Thoracic aorta (tissue), 2 donors: ENCODE measurements at places on chromosomes 12 and 14. TPM values are rescaled to one million over a fixed set of nuclear protein-coding genes. Genes with fewer than 3 reads are reported as not detected.

DNA sequence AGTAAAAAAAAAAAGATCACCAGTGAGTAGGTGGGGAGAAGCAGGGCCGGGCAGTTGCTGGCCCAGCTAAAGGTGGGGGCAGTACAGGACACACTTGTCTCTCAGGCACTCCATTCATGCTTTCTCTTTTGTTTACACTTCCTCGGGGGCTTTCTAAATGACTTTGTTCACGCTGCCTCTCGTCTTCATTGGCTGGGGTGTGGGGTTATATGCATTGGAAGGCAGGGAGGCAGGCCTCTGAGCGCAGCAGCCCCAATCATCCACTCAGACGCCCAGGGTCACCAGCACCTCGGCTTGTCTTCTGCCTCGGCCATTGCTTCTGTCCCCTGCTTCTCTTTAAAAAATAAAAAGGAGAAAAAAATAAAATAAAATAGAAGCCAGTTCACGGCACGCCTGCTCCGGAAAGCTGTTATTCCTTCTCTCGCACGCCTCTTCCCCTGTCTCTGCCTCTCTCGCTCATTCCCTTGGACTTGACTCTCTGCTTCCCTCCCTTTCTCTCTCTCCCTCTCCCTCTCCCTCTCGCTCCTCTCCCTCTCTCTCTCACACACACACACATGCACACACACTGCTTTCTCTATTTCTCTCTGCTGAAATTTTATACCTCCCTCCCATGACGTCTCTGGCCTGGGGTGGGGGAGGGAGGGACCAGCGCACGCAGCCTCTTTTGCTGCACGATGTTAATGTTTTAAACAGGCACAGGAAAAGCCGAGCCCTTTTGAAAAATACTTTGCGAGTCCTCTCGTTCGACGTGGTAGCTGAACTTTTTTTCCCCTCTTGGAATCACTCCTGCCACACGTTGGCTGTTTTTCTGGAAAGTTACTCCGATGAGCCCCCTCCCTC lies at the start of gene TGFB3:
TSS of gene TGFB3 (minus strand) at position 570 of the 840 bp plus-strand sequence. CDS start 1,102 bp downstream, outside the sequence.
- H3K4me3 ChIP-seq, result peak within 1 kb of the TSS; percentile 93
- peak within 1 kb of the TSS; percentile 99 for H3K27ac ChIP-seq
- no peak for DNase-seq
- no peaks in the 10 kb centered on the region for H3K27me3 ChIP-seq
- no peaks in the 10 kb centered on the region for H3K36me3 ChIP-seq
- H3K4me1 ChIP-seq, result peaks cover 61% of the 10 kb centered on the region

DNA sequence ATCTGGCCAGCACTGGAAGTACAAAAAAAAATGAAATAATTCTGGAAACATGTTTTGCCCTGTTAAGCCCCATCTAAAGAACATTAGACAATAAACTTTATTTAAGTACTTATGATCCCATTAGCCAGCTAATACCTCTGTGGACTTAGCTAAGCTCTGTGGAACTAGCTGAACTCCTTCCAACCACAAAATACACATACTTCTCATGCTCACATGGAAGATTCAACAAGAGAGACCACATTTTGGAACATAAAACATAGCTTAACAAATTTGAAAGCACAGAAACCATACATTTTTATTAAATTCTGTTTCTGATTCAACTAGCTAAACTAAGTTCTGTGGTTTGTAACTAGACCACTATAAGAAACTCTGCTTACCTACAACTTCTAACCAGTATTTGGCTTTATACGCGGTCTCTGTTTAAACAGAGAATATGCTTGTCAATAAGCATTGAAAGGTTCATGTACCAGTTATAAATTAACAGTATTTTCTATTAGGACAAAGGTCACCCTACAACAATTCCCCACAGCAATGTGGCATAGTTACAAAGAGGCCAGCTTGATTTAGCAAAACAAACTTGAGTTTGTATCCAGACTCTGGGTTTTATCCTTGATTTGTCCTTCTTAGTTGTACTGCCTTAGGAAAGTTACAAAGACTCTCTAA lies 300.1 kb downstream of the C12orf50 start:
- no peak overlapping the region for H3K4me3 ChIP-seq
- H3K36me3 ChIP-seq, result no peaks in the 10 kb centered on the region
- H3K27ac ChIP-seq, result no peak overlapping the region
- no peak for DNase-seq

GRCh38 chr12:93234641-93235040 lies 143.1 kb upstream of the NUDT4 start:
- no peak overlapping the region for H3K4me3 ChIP-seq
- H3K27ac ChIP-seq, result peak overlapping the region; percentile 44
- H3K4me1 ChIP-seq, result peaks cover 2% of the 10 kb centered on the region
- H3K27me3 ChIP-seq, result no peaks in the 10 kb centered on the region
- DNase-seq, result no peak
- no peaks in the 10 kb centered on the region for H3K36me3 ChIP-seq

NAV3 gene
- 9.3 TPM for total RNA-seq

RNASE3 gene
- not detected for total RNA-seq

DNA sequence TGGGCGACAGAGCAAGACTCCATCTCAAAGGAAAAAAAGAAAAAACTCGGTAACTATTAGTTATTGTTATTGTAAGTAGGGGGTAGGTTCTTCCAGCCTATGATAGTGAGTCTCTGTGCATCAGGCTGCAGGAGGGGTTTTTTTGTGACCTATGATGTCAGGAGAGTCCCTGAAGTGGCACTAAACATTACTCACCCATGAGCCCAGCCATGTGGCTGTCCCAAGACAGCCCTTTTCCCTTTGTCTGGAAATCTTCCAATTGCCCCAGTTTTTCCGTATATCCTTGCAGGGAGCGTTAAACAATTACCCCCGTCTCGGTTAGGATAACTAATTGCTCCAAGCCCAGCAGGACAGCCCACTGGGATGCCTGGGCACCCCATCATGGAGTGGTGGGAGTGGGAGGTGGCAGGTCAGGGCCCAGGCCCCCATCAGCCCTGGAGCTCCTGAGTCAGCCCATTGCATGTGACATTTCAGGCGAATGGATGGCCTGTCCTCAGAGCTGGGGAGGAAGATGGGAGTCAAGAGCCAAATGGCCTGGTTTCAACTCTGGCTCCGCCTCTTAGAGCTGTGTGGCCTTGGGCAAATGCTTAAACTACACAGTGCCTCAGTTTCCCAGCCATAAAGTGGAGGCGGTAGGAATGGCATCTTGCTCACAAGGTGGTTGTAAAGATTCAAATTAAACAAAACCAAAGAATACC lies 16.4 kb downstream of the PHETA1 start:
- H3K27ac ChIP-seq, result no peak overlapping the region
- no peak overlapping the region for H3K4me3 ChIP-seq
- H3K4me1 ChIP-seq, result no peaks in the 10 kb centered on the region
- DNase-seq, result no peak
- no peaks in the 10 kb centered on the region for H3K36me3 ChIP-seq

GPRC5D gene
- not detected for total RNA-seq

- DNase-seq, result no peak
- H3K27me3 ChIP-seq, result no peaks in the 10 kb centered on the region
- H3K36me3 ChIP-seq, result no peaks in the 10 kb centered on the region
- no peak overlapping the region for H3K27ac ChIP-seq
- H3K4me3 ChIP-seq, result no peak overlapping the region
- H3K4me1 ChIP-seq, result no peaks in the 10 kb centered on the region
Measured at GRCh38 chr12:47616440-47616839, 89.4 kb downstream of the RPAP3 start.

DNA sequence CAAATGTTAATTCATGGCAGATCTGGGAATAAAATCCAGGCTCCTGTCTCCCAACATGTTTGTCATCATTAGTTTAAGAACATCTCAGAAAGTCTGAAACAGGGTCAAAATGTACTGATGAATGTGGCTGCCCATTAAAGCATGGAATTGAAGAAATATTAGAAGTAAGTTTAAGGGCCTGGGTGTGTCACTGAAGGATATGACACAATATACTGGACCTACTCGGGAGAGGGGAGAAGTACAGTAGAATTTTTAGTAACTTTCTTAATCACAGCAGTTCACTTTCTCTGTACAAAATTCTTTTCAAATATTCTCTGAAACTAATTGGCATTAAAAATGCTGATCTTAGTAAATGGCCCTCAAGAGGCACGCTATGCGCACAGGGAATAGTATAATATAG lies 185.5 kb downstream of the ETV6 start:
- peaks cover 76% of the 10 kb centered on the region for H3K4me1 ChIP-seq
- no peak overlapping the region for H3K4me3 ChIP-seq
- no peaks in the 10 kb centered on the region for H3K36me3 ChIP-seq
- H3K27me3 ChIP-seq, result no peaks in the 10 kb centered on the region

DNA sequence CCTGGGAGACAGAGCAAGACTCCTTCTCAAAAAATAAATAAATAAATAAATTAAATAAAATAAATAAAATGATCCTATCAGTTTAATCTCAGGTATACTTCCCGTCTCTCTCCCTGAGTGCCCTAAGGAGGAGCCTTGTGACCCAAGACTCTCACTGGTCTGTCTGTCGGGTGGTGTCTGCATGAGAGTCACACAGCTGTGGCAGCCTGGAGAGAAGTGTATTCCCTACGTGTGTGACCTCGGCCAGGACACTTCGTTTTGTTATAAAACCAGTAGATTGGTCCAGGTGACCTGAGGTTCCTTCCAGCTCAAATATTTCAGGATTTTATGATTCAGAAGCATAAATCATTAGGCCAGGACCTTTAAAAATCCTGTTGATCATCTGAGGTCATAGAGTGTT lies 4.8 kb downstream of the SYNE3 start:
- H3K27me3 ChIP-seq, result no peaks in the 10 kb centered on the region
- peaks cover 20% of the 10 kb centered on the region for H3K4me1 ChIP-seq
- H3K27ac ChIP-seq, result no peak overlapping the region
- DNase-seq, result no peak
- no peaks in the 10 kb centered on the region for H3K36me3 ChIP-seq

DNA sequence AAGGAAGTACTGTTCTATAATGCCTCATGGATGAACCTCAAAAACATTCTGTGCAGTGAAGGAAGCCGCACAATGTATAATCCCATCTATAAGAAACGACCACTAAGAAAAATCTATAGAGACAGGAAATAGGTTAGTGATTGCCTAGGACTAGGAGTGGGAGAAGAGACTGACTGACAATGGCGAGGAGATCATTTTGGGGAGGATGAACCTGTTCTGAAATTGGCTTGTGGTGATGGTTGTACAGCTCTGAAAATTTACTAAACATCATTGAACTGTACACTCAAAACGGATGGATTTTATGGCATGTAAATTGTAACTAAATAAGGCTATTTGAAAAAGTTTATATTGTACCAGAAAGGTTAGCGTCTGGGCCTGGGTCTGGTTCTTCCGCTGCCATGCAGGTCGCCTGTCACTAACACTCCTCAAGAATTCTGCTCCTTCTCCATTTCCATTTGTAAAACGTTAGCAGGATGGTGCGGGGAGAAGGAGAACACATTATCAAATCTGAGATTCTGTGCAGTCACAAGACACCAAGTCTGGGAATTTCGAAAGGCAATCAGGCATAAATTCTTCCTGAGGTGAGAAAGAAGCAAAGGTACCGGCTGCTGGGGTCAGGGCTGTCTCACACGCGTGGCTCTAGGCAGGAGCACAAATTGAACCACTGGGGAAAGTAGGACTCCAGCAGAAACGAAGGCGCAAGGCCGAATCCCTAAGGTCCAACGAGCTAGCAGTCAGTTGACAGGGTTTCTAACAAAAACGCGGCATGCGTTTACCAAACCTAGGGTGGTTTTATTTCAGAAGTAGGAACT lies 845 bp upstream of the COCH start:
- H3K4me1 ChIP-seq, result peaks cover 19% of the 10 kb centered on the region
- H3K4me3 ChIP-seq, result peak overlapping the region; percentile 78
- no peaks in the 10 kb centered on the region for H3K36me3 ChIP-seq
- peaks cover 10% of the 10 kb centered on the region for H3K27me3 ChIP-seq
- H3K27ac ChIP-seq, result no peak overlapping the region

- H3K4me3 ChIP-seq, result no peak overlapping the region
- H3K27me3 ChIP-seq, result no peaks in the 10 kb centered on the region
- no peak for DNase-seq
- peaks cover 3% of the 10 kb centered on the region for H3K4me1 ChIP-seq
- H3K36me3 ChIP-seq, result no peaks in the 10 kb centered on the region
- H3K27ac ChIP-seq, result no peak overlapping the region
Measured at GRCh38 chr12:89206390-89206789, 145.9 kb downstream of the DUSP6 start.

WNT5B gene
- 2.3 TPM for total RNA-seq

GRCh38 chr14:73785834-73786635 lies 65.6 kb upstream of the PTGR2 start:
- peaks cover 80% of the 10 kb centered on the region for H3K4me1 ChIP-seq
- H3K27ac ChIP-seq, result peak overlapping the region; percentile 95
- no peaks in the 10 kb centered on the region for H3K27me3 ChIP-seq
- peak; percentile 66 for DNase-seq
- peak overlapping the region; percentile 89 for H3K4me3 ChIP-seq

- no peak overlapping the region for H3K27ac ChIP-seq
- H3K4me1 ChIP-seq, result no peaks in the 10 kb centered on the region
- no peak overlapping the region for H3K4me3 ChIP-seq
- no peak for DNase-seq
- H3K27me3 ChIP-seq, result no peaks in the 10 kb centered on the region
Measured at GRCh38 chr12:89992668-89993451, 284.2 kb upstream of the ATP2B1 start.

DNA sequence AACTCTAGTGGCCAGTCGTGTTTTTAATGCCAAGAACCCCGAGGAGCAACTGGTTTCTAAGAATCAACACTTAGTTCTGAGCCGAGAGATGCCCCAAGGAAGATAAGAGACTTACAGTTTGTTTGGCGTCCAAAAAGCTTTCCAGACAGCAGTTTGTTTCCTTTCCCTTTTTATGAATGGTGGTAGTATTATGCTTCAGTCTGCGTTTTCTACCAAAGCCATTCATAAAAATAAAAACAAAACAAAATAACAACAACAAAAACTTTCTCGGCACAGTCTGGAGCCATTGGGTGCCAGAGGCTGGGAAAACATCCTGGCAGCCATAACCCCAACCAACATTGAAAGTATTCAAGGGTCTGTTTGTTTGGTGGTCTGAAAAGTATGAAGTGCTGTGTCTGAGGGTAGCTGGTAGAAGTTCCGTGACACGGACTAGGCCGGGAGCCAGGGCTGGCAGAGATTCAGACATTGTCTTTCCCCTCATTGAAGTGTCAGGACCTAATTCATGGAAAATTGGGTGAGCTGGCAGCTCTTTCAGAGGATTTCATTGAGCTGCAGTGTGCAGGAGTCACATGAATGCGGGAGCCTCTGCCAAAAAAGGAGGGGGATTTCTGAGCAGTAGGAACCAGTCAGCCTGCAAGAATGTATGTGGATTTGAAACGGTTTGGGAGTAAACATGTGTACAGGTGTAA lies 124.2 kb downstream of the HMGA2 start:
- peaks cover 5% of the 10 kb centered on the region for H3K4me1 ChIP-seq
- peak overlapping the region; percentile 6 for H3K4me3 ChIP-seq
- no peak overlapping the region for H3K27ac ChIP-seq
- peak; percentile 13 for DNase-seq

ACVR1B gene
- 9.9 TPM for total RNA-seq

OR6C2 gene
- not detected for total RNA-seq

ERC1 gene
- 45.8 TPM for total RNA-seq

GYS2 gene
- total RNA-seq, result not detected

KLRC1 gene
- total RNA-seq, result not detected

- H3K4me1 ChIP-seq, result peaks cover 23% of the 10 kb centered on the region
- no peak overlapping the region for H3K4me3 ChIP-seq
- no peaks in the 10 kb centered on the region for H3K27me3 ChIP-seq
- DNase-seq, result no peak
- H3K27ac ChIP-seq, result no peak overlapping the region
Measured at GRCh38 chr12:99259040-99259934, 388.3 kb upstream of the GARIN6 start.

WDR20 gene
- total RNA-seq, result 30.0 TPM

USP44 gene
- 0.54 TPM for total RNA-seq

GRCh38 chr14:77006132-77006531 lies 22.4 kb downstream of the IRF2BPL start:
- H3K4me3 ChIP-seq, result no peak overlapping the region
- no peak for DNase-seq
- peaks cover 57% of the 10 kb centered on the region for H3K4me1 ChIP-seq
- peak overlapping the region; percentile 84 for H3K27ac ChIP-seq
- H3K36me3 ChIP-seq, result no peaks in the 10 kb centered on the region

RNU4-1 gene
- not detected for total RNA-seq

KLRC2 gene
- not detected for total RNA-seq
